Hematopoietic multipotent progenitor cell treated with erythropoietin and hydrocortisone succinate and interleukin-3 and kit ligand, for 8 days (in vitro differentiated cells): ENCODE measurements at places on chromosomes 2 and 18.

- DNase-seq, result no peak
These were observed 70.3 kb downstream of the ANTXR1 start for GRCh38 chr2:69083235-69083748.

- no peak for DNase-seq
These were observed 1.1 kb upstream of the NYAP2 start for GRCh38 chr2:225398372-225398771.

GRCh38 chr18:24553571-24554285 lies 93.3 kb downstream of the HRH4 start:
- no peak for DNase-seq

- DNase-seq, result peak; percentile 62
These were observed 176.1 kb downstream of the CAPN13 start for GRCh38 chr2:30631051-30631671.

GRCh38 chr2:39725401-39725800 lies 53.7 kb downstream of the THUMPD2 start:
- no peak for DNase-seq

GRCh38 chr2:96556441-96557330 lies 20.1 kb downstream of the ARID5A start:
- DNase-seq, result no peak

DNA sequence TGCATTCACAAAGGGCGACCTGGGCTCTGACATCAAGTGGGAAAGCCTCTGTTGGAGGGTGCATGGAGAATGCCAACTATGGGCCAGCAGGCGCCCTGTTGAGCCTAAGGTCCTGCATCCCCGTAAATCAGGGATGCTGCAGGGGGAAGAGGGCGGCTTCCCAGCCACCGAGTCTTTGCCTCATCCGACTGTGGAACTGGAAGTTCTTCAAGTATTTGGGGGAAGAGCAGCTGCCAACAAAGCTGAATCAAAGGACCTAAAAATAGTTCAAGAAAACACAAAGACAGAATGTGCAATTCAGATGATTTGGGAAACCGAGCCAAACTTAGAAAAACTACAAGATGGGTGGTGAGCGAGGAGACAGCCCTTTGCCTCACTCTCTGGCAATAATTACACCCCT lies 281.1 kb upstream of the MGAT5 start:
- DNase-seq, result no peak

GRCh38 chr2:200814276-200814815 lies 2.6 kb downstream of the BZW1 start:
- no peak for DNase-seq

- no peak for DNase-seq
These were observed 22.6 kb downstream of the ROCK2 start for GRCh38 chr2:11321847-11322246.

- DNase-seq, result no peak
These were observed 1.3 kb upstream of the VWA3B start for GRCh38 chr2:98085649-98086048.

DNA sequence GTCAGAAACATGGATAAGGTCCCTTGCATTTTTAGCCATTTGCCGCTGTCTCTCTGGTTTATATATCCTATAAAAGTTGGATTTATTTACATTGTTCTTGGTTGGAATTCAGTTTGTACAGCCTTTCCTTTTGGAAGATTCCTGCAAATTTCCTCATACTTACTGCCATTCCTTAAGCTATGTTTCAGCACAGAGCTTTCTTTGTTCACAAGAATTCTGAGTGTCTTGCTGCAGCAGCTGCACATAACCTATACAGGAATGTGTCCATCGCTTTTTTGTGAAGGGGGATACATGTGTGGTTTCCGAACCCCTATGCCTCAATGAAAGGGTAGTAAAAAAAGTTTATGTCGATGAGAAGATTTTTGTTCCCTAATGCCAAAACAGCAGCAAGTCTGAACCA lies 48.3 kb upstream of the CCDC68 start:
- DNase-seq, result no peak

GRCh38 chr2:231716666-231717280 lies 8.4 kb downstream of the PTMA start:
- DNase-seq, result no peak

DNA sequence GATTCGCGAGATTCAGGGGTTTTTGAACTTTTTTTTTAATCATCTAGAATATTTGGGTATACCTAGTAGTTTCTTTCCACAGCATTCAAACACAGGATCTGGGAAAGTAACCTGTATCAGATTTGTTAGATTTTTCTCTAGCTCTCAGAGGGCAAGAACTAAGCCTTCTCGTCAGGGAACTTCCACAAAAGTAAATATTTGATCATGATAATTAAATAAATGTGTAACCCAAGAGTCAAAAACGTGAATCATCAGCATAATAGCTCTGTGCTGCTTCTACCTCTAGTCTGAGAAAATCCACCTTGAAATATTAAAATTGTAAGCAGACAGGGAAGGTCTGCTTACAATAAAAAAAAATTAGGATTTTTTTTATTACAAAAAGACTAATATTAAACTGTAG lies 225.7 kb upstream of the SPOPL start:
- no peak for DNase-seq

DNA sequence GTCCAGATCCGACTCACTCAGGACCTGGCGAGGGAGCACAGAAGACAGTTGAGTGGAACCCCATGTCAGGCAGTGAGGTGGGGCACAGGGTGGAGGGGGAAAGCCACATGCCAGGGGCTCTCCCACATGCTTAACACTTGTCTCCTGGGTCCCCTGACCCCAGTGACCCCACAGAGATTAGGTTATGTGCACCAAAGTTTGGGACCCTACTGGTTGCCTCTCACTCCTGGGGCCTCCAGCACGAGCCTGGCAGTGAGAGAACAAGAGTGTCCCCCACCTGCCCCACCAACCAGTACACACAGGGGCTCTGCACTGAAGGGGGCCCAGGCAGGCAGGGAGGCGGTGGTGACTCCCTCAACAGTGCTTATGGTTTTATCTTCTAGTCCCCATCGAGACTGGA lies 58.3 kb downstream of the CIB4 start:
- no peak for DNase-seq

GRCh38 chr2:24008672-24009366 lies 1.1 kb upstream of the MFSD2B start:
- no peak for DNase-seq
